Amniotic stem cell (primary cell): ENCODE measurements at places on chromosomes 3 and 15.

DNA sequence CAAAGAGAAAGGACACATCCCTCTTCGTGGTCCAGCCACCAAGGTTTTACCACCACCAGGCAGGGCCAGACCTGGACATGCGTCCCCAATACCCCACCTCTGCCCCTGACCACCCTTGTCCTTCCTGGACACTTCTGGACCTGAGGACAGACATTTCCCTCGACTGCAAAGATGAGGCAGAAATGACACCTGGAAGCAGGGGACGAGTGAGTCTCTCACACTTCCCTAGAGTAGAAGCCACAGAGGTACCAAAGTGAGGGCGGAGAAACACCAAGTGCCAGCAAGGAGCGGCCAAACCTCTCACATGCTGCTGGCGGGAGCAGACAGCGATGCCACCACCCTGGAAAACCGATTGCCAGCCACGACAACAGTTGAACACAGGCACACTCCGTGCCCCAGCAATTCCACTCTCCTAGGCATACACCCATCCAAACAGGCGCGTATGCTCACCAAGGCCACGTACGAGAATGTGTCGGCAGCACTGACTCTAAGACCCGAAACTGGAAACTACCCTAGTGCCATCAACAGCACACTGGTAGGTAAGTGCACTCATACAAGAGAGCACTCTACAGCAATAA is 207.0 kb upstream of the NSMCE3 start:
- no peak for DNase-seq

DNA sequence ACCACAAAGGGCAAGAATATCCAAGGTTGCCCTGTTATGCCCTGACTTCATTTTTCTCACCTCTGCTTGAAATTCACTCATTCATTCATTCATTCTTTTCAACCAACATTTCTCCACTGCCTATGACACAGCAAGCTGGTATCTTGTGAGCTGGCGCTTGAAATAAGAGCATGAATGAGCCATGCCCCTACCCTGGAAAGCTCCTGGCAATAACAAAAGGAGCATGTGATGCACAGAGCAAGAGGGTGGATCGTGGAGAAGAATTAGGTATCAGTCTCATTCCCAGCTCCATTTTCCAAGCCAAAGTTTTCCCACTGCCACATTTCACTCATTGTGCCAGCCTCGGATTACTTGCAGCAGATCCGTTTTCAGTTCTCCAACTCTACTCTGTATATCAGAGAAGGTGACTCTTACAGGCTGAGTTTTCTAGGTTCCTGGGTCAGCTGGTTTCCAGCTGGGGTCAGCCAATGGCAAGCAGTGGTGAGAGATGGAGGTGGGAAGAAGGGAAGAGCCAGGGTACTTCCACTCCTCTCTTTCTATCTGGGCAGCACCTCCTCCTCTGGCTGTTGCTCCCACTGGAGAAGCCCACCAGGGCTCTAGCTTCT is 144.8 kb downstream of the SUCLG2 start:
- DNase-seq, result no peak

DNA sequence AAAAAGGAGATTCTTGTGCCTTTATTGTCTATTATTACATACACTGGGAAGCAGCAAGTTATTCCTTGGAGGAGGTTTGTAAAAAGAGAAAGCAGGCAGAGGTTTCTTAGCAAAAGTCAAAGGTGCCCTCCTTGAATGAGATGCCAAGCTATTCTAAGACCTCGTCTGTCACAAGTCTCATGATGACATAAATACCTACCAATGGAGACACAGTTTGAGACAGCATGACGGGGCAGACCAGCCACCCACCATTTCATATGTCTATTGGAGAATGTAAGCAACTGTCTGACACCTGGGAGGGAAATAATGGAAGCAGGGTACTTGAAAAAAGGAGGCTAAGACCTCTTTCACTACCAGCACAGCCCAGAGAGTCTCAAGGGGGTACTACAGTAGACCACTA is 2.2 kb downstream of the RGMA start:
- no peak for DNase-seq

GRCh38 chr3:193236599-193236998 is 4.4 kb upstream of the PLAAT1 start:
- DNase-seq, result no peak

DNA sequence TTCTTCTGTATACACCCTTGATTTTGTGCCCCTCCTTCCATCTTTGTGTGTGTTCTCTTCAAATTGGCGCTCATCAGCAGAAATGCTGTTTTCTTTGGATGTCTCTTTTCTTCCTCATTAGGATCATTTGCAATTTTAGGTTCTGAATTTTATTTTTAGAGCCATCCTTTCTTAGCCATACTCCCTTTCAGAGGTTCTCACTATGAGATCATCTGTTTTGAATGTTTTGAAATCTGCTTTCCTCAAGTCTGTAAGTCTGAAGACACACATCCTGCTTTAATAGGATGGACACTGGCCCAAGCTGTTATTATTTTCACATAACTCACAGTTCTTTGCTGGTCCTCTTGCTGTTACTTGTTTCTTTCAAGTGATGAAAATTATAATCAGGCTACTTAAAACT is 124.8 kb downstream of the BDH1 start:
- DNase-seq, result no peak

DNA sequence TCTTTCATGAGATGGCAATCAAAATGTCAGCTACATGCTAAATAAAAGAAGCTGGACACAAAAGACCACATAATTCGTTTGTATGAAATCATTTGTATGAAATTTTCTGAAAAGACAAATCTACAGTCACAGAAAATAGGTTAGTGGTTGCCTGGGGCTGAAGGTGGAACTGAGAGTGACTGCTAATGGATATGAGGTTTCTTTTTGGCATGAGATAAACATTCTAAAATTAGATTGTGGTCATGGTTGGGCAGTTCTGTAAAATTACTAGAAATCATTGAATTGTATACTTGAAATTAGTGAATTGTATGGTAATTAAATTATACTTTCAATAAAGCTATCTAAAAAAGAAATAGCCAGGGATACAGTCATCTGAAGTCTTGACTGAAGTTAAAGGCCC is 2.7 kb upstream of the DMXL2 start:
- no peak for DNase-seq
